ENCODE measurements at places on chromosomes 13 and 19.

GRCh38 chr13:113224486-113224885 is 15.1 kb downstream of the CUL4A start:
- no peaks in the 10 kb centered on the region for H3K36me3 ChIP-seq
- no peak overlapping the region for H3K4me3 ChIP-seq
- peaks cover 5% of the 10 kb centered on the region for H3K4me1 ChIP-seq
- no peaks in the 10 kb centered on the region for H3K27me3 ChIP-seq

DNA sequence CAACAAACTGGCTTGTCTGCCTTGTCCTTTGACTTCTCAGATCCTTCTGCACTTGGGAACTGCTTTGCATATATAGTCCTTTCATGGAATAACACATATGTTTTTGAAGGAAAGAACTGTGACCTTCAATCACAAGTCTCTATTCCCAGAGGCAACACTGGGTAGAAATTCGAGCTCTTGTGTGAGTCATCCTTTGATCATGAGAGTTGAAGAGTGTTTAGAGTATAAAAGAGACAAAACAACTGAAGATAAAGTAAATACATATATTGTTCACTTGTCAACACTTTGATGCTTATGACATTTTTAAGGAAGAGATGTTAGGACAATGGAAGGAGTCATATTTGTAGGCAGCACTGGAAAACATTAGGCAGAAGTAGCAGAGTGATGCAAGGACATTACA is 5.2 kb upstream of the OR7A5 start:
- H3K36me3 ChIP-seq, result no peaks in the 10 kb centered on the region
- no peak for DNase-seq
- no peak overlapping the region for H3K4me3 ChIP-seq
- no peaks in the 10 kb centered on the region for H3K4me1 ChIP-seq

GRCh38 chr19:54674021-54674617 is 11.3 kb downstream of the LILRB4 start:
- H3K27ac ChIP-seq, result no peak overlapping the region

- H3K4me1 ChIP-seq, result no peaks in the 10 kb centered on the region
- no peak overlapping the region for H3K27ac ChIP-seq
- no peaks in the 10 kb centered on the region for H3K27me3 ChIP-seq
- H3K36me3 ChIP-seq, result no peaks in the 10 kb centered on the region
These were observed 21.5 kb upstream of the SGCG start for GRCh38 chr13:23159205-23159759.

DNA sequence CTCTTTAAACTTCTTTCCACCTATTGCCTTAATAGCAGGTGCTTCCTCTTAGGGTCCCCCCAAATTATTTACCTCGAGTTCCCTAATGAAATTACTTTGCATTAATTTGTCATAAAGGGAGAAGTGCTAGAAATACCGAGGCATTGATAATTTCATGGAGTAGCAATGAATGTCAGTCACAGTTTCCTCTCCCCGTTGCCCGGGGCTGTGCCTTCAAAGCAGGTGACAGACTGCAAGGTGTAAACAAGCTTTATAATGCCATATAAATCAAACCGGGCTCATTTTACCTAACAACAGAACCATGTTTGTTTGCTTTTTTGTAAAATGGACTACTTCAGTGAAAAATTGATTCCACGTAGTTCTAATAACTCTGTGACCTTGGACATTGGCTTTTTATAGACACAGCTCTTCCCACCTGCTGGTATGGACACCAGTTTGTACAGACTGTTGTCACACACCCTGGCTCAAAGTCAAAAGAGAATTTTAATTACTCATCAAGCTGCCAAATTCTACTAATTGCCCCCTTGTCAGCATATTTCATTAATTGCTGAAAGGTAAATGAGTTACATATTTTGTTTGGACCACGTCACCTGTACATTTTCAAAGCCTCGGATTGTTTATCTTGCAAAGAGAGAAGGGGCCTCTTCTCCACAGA is 171.1 kb downstream of the STK24 start:
- no peak overlapping the region for H3K4me3 ChIP-seq
- H3K27ac ChIP-seq, result no peak overlapping the region
- no peaks in the 10 kb centered on the region for H3K36me3 ChIP-seq
- H3K4me1 ChIP-seq, result no peaks in the 10 kb centered on the region

DNA sequence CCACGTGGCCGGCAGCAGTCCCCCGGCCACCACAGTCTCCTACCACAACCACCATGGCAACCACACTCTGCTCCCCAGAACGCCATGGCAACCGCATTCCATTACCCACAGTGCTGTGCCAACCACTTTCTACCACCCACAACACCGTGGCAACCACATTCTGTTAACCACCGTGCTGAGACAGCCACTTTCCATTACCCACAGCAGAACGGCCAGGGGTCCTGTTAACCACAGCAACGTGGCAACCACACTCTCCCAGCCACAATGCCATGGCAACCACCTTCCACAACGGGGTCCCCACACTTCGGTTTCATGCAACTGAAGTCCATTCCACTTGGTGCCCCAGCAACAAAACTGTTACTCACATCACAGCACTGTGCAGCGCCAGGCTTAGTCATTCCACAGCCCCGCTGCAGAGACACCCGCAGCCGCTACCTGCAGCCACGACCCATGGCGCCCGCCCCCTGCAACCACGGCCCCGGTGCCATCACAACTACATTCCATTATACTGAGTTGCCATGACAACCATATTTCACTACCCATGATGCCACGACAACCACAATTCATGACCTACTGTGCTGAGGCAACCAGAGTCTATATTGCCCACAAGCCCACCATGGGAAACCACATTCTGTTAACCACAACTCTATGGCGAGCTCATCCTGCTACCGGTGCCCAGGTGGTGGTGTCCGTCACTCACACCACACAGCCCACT is 10.0 kb downstream of the DPF1 start:
- peaks cover 4% of the 10 kb centered on the region for H3K4me1 ChIP-seq
- no peak overlapping the region for H3K4me3 ChIP-seq
- no peak overlapping the region for H3K27ac ChIP-seq
- no peaks in the 10 kb centered on the region for H3K36me3 ChIP-seq
- peaks cover 14% of the 10 kb centered on the region for H3K27me3 ChIP-seq

GRCh38 chr19:32397671-32398101 is 7.9 kb upstream of the DPY19L3 start:
- H3K27me3 ChIP-seq, result no peaks in the 10 kb centered on the region
- no peak for DNase-seq
- H3K4me3 ChIP-seq, result no peak overlapping the region
- H3K4me1 ChIP-seq, result no peaks in the 10 kb centered on the region

GRCh38 chr13:43107780-43108179 is 84.4 kb downstream of the DNAJC15 start:
- H3K4me3 ChIP-seq, result no peak overlapping the region
- no peaks in the 10 kb centered on the region for H3K36me3 ChIP-seq

DNA sequence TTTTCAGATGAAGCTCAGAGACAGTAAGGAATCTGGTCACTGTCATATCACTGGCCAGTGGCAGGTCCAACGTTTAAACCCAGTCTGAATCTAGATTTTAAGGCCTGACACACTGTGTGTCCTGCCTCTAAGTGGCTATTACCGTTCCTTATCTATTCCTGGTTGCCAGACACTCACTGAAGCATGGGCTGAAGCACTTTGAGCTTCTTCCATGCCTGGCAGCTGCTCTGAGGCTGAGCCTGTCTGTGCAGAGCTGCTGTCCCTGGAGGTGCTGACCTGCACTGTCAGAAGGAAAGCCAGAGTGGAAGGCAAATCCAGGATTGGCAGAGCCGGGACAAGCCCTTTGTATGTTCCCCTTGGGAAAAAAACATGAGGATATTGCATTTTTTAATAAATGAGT is 109.2 kb upstream of the SLC7A1 start:
- no peaks in the 10 kb centered on the region for H3K4me1 ChIP-seq
- H3K27ac ChIP-seq, result no peak overlapping the region
- no peaks in the 10 kb centered on the region for H3K36me3 ChIP-seq
- H3K4me3 ChIP-seq, result no peak overlapping the region

GRCh38 chr19:16420781-16421386 is 50.9 kb downstream of the EPS15L1 start:
- no peaks in the 10 kb centered on the region for H3K4me1 ChIP-seq
- peak overlapping the region; percentile 1 for H3K27ac ChIP-seq
- H3K27me3 ChIP-seq, result no peaks in the 10 kb centered on the region
- H3K4me3 ChIP-seq, result no peak overlapping the region
- peaks cover 4% of the 10 kb centered on the region for H3K36me3 ChIP-seq
- DNase-seq, result no peak

DNA sequence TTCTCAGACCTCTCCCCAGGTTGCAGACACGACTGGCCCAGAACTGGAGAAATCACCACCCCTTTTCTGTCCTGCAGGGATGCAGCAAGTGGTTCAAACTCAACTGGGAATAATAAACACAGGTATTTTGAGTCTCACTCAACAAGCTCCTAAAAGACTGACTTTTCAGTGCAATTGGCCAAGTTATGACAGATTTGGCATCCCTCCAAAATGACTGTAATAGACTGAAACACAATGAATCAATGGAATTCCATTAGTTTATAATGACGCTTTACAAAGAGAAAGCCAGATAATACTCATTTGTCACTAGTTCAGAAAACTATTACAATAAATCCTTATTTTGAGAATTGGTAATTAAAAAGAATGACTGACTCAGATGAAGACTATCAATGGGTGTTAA is 38.1 kb downstream of the MIPEP start:
- no peaks in the 10 kb centered on the region for H3K27me3 ChIP-seq
- no peak overlapping the region for H3K27ac ChIP-seq
- no peak for DNase-seq
- H3K4me1 ChIP-seq, result no peaks in the 10 kb centered on the region

- H3K4me1 ChIP-seq, result no peaks in the 10 kb centered on the region
- DNase-seq, result peak; percentile 70
- H3K4me3 ChIP-seq, result no peak overlapping the region
These were observed 16.7 kb downstream of the PIP5K1C start for GRCh38 chr19:3683405-3684053.

GRCh38 chr19:49904136-49904535 is 7.4 kb upstream of the IL4I1 start:
- peak overlapping the region; percentile 37 for H3K27ac ChIP-seq
- H3K36me3 ChIP-seq, result peaks cover 32% of the 10 kb centered on the region
- H3K27me3 ChIP-seq, result no peaks in the 10 kb centered on the region
- DNase-seq, result no peak
- H3K4me1 ChIP-seq, result peaks cover 16% of the 10 kb centered on the region
- no peak overlapping the region for H3K4me3 ChIP-seq

- no peaks in the 10 kb centered on the region for H3K4me1 ChIP-seq
- no peak overlapping the region for H3K27ac ChIP-seq
- H3K36me3 ChIP-seq, result no peaks in the 10 kb centered on the region
- no peak for DNase-seq
- no peaks in the 10 kb centered on the region for H3K27me3 ChIP-seq
These were observed 297.4 kb upstream of the SGCG start for GRCh38 chr13:22883262-22883840.

GRCh38 chr19:51607920-51608562 is 22.2 kb downstream of the SIGLEC5 start:
- H3K4me1 ChIP-seq, result no peaks in the 10 kb centered on the region
- no peaks in the 10 kb centered on the region for H3K27me3 ChIP-seq
- H3K27ac ChIP-seq, result no peak overlapping the region
- H3K4me3 ChIP-seq, result no peak overlapping the region
- peak; percentile 66 for DNase-seq

- H3K36me3 ChIP-seq, result no peaks in the 10 kb centered on the region
- no peak overlapping the region for H3K27ac ChIP-seq
- DNase-seq, result no peak
- no peaks in the 10 kb centered on the region for H3K4me1 ChIP-seq
- H3K27me3 ChIP-seq, result no peaks in the 10 kb centered on the region
These were observed 524.2 kb upstream of the NBEA start for GRCh38 chr13:34417896-34418295.

DNA sequence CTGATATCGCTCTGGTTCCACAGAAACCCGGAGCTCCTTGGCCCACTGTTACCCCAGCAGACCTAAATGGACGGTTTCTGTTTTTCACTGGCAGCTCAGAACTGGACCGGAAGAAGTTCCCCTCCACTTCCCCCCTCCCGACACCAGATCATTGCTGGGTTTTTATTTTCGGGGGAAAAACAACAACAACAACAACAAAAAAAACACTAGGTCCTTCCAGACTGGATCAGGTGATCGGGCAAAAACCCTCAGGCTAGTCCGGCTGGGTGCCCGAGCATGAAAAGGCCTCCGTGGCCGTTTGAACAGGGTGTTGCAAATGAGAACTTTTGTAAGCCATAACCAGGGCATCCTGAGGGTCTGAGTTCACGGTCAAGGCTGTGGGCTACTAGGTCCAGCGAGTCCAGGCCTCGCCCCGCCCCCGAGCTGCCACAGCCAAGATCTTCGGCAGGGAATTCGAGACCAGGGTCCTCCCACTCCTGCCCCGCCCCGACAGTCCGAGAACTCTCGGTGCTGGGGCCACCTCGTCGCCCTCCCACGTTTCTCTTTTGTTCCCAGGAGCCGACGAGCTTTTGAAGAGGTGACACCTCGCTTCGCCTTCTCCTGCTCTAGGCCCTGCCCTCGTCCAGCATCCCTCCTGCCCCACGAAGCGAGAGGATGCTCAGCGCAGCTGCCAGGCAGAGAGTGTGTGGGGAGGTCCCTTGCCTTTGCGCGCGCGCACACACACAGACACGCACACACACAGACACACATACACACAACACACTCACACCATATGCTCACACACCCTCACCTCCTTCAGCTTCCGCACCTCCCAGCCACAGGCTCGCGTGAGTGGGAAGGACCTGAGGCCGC is 8.8 kb downstream of the ZIC2 start:
- no peak overlapping the region for H3K27ac ChIP-seq
- H3K4me1 ChIP-seq, result peaks cover 15% of the 10 kb centered on the region
- no peak for DNase-seq
- H3K4me3 ChIP-seq, result no peak overlapping the region
- no peaks in the 10 kb centered on the region for H3K36me3 ChIP-seq
- peaks cover 100% of the 10 kb centered on the region for H3K27me3 ChIP-seq

- no peak for DNase-seq
- no peaks in the 10 kb centered on the region for H3K27me3 ChIP-seq
- no peak overlapping the region for H3K4me3 ChIP-seq
- H3K36me3 ChIP-seq, result peaks cover 32% of the 10 kb centered on the region
- H3K27ac ChIP-seq, result no peak overlapping the region
- no peaks in the 10 kb centered on the region for H3K4me1 ChIP-seq
These were observed 81.3 kb downstream of the SACS start for GRCh38 chr13:23352161-23352560.

- peak overlapping the region; percentile 60 for H3K27ac ChIP-seq
- DNase-seq, result no peak
- no peaks in the 10 kb centered on the region for H3K27me3 ChIP-seq
- H3K36me3 ChIP-seq, result peaks cover 21% of the 10 kb centered on the region
- H3K4me1 ChIP-seq, result peaks cover 29% of the 10 kb centered on the region
- peak overlapping the region; percentile 91 for H3K4me3 ChIP-seq
These were observed 831 bp downstream of the PGPEP1 start for GRCh38 chr19:18340990-18341868.

Measured in left lung (tissue), 14 donors.